ENCODE measurements at places on chromosomes 3 and 15.
A peak's percentile ranks its signal among the peaks of the same experiment; 100 is the strongest.

GRCh38 chr3:191795196-191795595 is 334.2 kb downstream of the PYDC2 start:
- DNase-seq = no peak

- no peak for DNase-seq
Measured at GRCh38 chr15:79811406-79812405, 85.1 kb downstream of the MTHFS start.

DNA sequence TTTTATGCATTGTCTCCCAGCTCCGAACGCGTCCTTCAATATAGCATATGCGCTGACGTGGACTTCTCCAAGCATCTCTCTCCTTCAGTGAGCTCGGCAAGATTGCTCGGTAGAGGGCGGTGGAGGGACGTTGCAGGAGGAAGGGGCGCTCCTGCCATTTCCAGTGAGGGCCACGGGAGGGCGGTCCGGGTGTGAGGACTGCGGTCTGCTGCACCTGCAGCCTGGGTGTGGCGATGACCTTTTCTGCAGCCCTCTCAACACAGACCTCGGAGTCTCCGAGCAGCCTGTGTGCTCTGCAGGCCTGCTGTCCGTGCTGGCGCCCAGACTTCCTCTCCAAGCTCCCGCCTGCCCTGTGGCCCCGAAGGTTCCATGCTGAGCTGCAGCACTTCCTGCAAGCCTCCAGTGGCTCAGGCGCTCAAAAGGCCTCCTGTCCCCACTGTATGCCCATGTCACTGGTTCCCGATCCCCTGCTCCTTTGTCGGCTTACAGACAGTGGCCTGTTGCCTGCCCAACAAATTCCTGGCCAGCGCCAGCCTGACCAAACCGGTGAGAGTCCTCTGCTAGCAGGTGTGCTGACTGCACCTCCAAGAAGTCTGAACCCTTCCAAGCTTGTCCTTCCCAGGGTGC is 8.9 kb upstream of the RTP3 start:
- DNase-seq = peak; percentile 64

GRCh38 chr15:91549581-91549980 is 303.9 kb upstream of the SLCO3A1 start:
- no peak for DNase-seq

GRCh38 chr3:10217359-10217758 is 30.9 kb upstream of the TATDN2 start:
- DNase-seq = no peak

- DNase-seq = no peak
Measured at GRCh38 chr15:34084086-34084485, 17.6 kb downstream of the EMC7 start.

DNA sequence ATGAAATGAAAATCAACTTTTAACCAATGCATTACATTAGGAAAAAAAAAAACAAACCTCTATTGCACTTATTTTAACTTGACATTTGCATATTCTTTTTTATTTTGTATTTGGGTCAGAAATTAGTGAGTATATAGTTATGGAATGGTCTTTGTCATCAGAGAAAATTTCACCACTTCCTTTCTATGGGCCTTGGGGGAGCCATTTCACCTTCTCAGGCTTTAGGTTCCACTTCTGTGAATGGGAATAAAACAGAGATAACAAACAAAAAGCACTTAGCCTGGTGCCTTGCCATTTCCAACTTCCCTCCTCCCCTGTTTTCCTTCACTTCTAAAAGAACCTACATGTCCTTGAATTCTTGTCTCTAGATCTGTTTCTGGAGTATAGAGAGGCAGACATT is 168.0 kb upstream of the STT3B start:
- DNase-seq = no peak

GRCh38 chr15:40430271-40430805 is 10.4 kb upstream of the BAHD1 start:
- DNase-seq = no peak

DNA sequence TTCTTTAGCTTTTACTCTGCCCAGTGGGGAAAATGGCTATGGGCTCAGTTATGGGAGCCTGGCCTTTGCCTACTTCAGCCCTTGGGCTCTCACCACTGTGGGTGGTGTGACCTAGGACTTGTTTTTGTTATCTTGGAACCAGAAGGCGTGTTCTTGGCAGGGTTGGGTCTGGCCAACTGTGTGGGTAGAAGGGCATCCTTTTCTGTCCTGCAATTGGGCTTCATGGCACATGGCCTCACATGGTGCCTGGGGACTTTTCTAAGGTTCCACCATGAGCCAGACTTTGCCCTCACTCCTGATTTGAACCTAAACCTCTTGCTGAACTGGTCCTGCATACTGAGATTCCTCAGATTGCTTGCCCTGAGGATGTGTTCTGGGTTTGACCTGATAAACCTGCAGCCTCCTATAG is 1.7 kb downstream of the GLYCTK start:
- no peak for DNase-seq

GRCh38 chr3:14483286-14483685 is 56.9 kb downstream of the GRIP2 start:
- no peak for DNase-seq

- no peak for DNase-seq
Measured at GRCh38 chr3:176798680-176799079, 398.6 kb downstream of the TBL1XR1 start.

- DNase-seq = no peak
Measured at GRCh38 chr3:8516047-8516661, 14.5 kb downstream of the LMCD1 start.

- no peak for DNase-seq
Measured at GRCh38 chr15:99496302-99496629, 69.5 kb upstream of the MEF2A start.

DNA sequence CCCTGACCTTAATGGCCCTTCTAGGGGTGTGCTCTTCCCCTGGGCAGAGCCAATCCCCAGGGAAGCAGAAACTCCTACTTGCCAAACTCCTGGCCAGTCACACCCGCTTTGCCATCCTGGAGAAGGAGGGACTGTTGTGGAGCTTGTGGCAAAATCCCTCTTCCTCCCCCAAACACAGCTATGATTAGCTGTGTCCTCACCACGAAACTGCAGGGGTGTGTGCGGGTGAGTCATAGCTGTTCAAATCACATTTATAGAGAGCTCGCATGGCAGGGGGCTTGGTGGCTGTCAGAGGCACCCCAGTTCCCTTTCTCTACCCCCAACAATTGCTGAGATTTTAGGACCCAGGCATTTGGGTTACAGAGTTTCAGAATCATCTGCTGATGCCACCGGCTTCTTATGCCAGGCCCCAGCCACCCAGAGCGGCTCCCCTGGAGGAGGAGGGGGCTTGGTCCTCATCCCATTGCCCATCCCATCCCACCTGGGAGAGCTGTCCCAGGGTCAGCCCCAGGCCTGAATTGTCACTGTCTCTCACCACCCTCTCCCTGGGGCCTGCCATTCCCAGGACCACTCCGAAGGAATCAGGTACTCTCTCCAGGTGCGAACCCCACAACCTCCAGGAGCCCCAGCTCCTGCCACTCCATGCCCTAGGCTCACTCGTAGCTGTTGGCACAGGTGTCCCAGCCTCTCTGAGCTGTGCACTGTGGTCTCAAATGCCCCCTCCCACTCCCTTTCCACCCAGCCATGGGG is 28.8 kb upstream of the MAGEF1 start:
- DNase-seq = no peak

- no peak for DNase-seq
Measured at GRCh38 chr3:43699864-43700263, 9.1 kb downstream of the ABHD5 start.

- DNase-seq = no peak
Measured at GRCh38 chr15:39710681-39711080, 72.0 kb downstream of the FSIP1 start.

GRCh38 chr15:65920825-65921309 is 51.6 kb downstream of the RAB11A start:
- DNase-seq = no peak

GRCh38 chr3:97959872-97960271 is 12.4 kb downstream of the RIOX2 start:
- DNase-seq = no peak

GRCh38 chr3:196632046-196632751 is 7.3 kb upstream of the NRROS start:
- DNase-seq = peak; percentile 86

DNA sequence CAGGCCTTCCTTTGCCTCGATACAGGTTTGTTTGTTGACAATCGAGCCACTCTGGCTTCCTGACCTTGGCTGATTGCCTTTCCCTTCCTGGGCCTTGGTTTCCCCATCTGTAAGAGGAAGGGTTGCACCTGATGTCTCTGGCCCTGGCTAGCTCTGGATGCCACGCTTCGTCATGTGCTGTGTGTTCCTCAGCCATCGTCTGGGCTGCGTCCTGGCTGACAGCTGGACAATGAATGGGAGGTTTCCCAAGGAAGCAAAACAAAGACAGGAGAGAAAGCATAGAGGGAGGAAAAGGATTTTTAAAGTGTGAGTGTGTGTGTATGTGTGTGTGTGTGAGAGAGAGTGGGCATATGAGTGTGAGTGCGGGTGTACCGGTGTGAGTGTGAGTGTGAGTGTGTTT is 65.2 kb upstream of the HACD2 start:
- DNase-seq = no peak

DNA sequence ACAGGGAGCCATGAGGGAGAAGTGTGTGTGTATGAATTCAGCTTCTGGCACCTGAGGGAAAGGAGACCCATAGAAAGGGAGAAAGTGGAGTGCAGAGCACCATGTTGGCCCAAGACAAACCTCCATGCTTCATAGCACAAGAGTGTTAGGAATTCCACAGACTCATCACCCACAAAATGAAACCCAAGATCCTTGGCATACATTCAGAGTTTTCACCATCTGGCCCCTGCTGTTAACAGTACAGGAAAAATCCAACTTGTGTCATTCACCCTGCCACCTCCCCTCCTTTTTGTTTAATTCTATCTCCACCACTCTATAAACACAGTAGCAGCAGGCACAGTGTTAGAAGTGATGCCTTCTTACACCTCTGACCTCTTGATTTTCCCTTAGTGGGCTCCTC is 60.0 kb upstream of the MNS1 start:
- no peak for DNase-seq

- DNase-seq = no peak
Measured at GRCh38 chr3:34264337-34265041, 466.1 kb downstream of the PDCD6IP start.

- no peak for DNase-seq
Measured at GRCh38 chr3:135192929-135193328, 397.9 kb downstream of the EPHB1 start.

DNA sequence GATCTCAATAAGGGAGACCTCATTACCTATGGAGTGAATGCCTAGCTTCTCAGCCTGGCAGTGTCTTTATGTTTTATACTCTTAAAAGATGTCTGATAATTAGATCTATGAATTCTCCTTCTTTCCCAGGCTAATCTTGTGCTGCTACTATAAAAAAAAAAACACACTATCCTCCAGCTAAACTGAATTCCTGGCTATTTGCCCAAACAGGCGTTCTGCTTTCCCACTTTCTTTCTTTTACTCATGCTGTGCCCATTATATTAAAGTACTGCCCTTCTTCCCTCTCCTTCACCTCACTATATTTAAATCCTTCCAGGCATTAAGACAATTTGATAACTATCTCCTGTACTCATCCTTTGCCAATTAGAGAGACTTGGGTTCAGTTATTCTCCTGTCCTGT is 1134.9 kb downstream of the ROBO2 start:
- no peak for DNase-seq

DNA sequence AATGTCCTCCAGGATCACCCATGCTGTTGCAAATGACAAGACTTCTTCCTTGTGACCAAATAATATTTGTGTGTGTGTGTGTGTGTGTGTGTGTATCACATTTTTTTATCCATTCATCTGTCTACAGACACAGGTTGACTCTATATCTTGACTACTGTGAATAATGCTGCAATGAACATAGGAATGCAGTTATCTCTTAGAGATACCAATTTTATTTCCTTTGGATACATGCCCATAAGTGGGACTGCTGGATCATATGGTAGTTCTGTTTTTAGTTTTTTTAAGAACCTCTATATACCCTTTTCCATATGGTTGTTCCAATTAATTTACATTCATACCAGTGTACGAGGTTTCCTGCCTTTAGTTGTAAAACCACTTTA is 41.7 kb downstream of the GPR176 start:
- no peak for DNase-seq

- DNase-seq = no peak
Measured at GRCh38 chr3:5389057-5389456, 201.6 kb downstream of the EDEM1 start.

DNA sequence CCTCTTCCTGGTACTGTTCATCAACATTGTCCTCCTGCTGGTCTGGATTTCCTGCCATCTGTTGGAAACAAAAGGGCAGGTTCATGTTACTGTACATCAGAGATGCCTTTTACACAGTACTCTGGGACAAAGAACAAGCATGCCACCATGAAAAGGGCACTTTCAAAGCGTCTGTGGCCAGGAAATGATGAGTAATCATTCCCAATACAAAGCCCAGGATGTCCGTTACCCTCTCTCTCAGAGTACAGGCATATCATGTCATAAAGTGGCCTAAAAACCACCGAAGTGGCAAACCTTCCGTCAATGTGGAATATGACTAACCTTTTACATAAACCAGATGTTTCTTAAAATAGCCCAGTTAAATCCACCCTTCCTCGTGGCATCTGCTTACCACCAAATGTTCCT is 71.2 kb downstream of the GOLIM4 start:
- DNase-seq = peak; percentile 37

- DNase-seq = no peak
Measured at GRCh38 chr3:162507397-162507796, 1010.8 kb downstream of the OTOL1 start.

DNA sequence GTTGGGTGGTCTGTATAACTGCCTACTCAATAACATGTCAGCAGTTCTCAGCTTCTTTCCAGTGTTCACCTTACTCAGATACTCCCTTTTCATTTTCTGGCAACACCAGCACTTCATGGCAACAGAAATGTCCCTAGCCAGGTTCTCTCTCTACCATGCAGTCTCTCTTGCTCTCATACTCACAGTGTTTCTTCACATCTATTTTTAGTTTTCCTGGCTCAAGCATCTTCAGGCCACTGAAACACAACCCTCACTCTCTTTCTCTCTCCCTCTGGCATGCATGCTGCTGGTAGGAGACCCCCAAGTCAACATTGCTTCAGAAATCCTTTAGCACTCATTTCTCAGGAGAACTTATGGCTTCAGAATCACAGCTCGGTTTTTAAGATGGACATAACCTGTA is at the start of gene CAPN3:
CAPN3 (plus strand) TSS at position 253 of the 400 bp plus-strand sequence. CDS start 305 bp downstream, outside the sequence.
- DNase-seq = no peak

- DNase-seq = no peak
Measured at GRCh38 chr3:18044971-18045880, 302.8 kb upstream of the TBC1D5 start.

GRCh38 chr3:174408310-174408709 is 450.8 kb upstream of the NAALADL2 start:
- DNase-seq = no peak

- no peak for DNase-seq
Measured at GRCh38 chr15:80878242-80878866, 99.2 kb downstream of the CEMIP start.

DNA sequence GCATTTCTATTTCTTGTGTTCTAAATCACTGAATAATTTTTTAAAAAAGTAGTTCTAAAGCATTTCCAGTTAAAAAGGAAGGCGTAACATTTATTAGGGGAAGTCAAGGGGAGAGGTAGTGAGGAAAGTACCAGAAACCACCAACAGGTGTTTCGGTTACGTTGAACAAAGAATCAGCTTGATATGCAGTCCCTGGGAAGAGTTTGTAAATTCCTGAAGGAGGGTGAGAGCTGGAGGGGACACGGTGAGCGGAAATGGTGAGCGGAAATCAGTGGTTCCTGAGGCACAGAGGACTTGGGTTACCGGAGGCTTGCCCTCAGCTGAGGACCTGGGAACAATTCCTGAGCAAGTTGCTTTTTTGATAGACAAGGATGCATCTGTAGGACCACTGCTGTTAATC is 17.8 kb downstream of the MAP2K1 start:
- no peak for DNase-seq

GRCh38 chr3:186821429-186822387 is 15.4 kb upstream of the RFC4 start:
- DNase-seq = peak; percentile 5

Measured in NCI-H1930 (cell line).